Activated CD4-positive, alpha-beta T cell treated with anti-CD3 and anti-CD28 coated beads, Interleukin-2, amount 10 ng/mL, durations not matched to agents 7 days and 5 days (primary cell): ENCODE measurements at places on chromosomes 2 and 18. TPM values are rescaled to one million over a fixed set of nuclear protein-coding genes. Genes with fewer than 3 reads are reported as not detected.

Gene SPOPL
- total RNA-seq = 10.4 TPM

GRCh38 chr2:172833898-172834297 is 98.3 kb downstream of the RAPGEF4 start:
- DNase-seq = no peak

GRCh38 chr2:182220998-182221397 is 205.8 kb downstream of the PDE1A start:
- no peak for DNase-seq

DNA sequence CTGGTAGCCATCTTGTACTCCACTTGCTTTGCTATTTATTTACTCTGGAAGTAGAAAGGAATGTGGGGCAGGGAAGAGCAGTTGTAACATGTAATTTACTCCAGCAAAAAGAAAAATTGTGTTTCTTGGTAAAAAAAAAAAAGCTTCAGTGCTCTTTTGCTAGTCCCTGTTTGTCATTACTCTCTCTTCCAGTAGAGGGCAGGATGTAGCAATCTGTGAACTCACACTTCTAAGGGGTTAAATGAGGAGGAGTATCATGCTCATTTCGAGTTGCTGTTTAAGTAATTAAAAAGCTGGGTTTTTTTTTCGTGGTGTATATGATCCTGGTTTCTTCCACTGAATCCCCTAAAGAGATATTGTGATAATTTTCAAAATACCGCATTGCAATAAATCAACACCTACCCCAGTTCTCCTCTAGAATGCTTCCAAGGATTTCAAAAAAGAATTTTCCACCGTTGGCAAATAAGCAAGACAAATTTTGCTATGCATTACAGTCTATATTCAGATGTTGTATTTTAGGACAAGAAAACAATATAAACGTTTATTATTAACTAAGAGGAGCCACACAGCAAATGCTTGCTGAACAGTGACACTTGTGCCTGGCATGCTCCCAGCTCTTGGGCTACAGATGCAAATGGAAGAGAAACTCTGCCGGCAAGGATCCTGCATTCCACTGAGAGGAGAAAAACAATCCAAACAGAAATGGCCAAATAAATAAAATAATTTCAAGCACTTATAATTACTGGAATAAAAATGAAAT is 261.6 kb downstream of the ASXL3 start:
- no peak for DNase-seq

Gene GMCL1
- 19.4 TPM for total RNA-seq

- no peak for DNase-seq
Observed at GRCh38 chr18:54718408-54718773, 109.9 kb upstream of the RAB27B start.

Gene FTCDNL1
- 2.4 TPM for total RNA-seq

GRCh38 chr2:98514879-98515249 is 70.2 kb downstream of the INPP4A start:
- no peak for DNase-seq

DNA sequence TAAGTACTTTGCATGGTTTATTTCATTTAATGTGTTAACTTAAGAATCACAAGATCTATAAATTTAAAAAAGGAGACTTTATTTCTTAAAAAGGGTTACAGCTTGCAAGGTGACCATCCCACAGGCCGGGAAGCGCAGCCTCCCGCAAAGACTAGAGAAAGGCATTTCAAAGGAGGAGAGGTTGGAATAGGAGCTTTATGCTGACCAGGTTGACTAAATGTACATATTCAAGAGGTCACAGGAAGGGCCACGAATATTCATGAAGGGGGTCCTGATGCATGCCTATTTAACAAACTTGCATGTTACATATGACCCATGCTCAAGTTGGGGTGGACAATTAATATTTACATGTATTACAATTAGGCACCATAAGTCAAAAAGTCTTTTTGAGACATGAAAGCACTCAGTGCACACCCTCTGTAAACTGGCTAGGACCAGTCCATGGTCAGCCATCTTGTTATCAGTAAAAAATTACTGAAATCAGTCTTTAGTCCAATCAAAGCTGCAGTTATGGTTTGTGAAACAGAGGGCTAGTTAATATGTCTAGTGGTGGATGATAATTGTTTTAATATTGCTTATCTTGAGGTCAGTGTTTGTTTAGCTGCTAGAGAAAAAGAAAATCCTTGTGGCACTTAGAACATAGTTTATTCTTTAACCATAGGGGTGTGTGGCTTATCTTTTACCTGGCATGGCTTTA is 169.3 kb downstream of the KCNE4 start:
- no peak for DNase-seq

- no peak for DNase-seq
Observed at GRCh38 chr18:12703096-12703567, 290 bp downstream of the PSMG2 start.

DNA sequence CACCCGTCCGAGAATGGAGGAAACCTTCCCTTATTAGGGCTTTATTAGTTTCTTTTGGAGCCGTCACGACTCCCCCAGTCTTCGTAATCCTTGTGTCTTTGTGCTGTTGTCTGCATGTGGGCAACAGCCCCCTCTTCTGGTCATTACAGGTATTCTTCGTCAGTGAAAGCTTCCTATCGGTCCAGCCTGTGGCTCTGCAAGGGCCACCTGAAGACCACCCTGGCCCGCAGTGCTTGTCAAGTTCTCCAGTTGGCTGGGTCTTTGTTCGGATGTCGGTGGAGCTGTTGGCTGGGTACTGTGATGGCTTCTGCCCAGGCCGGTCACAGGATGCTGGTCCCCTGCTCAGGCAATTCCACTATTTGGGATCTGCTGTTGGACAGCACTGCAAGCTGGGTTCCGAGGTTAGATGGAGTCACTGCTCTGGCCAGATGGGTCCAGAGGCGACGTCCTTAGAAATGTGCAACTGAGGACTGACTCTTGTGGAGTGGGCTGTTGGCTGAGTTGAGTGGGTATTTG is 19.2 kb downstream of the E2F6 start:
- peak; percentile 64 for DNase-seq

- DNase-seq = no peak
Observed at GRCh38 chr18:79853303-79853992, 55.7 kb downstream of the KCNG2 start.

DNA sequence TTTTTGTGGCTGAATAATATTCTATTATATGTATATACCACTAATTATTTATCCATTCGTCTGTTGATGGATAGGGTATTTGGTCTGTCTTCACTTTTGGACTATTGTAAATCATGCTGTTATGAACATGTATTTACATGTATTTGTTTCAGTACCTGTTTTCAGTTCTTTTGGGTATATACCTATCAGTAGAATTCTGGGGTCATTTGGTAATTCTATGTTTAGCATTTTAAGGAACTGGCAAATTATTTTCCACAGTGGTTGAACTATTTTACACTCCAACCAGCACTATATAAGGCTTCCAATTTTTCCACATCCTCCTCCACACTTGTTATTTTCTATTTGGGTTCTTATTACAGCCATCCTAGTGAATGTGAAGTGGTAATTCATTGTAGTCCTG is 12.4 kb upstream of the TANK start:
- no peak for DNase-seq

DNA sequence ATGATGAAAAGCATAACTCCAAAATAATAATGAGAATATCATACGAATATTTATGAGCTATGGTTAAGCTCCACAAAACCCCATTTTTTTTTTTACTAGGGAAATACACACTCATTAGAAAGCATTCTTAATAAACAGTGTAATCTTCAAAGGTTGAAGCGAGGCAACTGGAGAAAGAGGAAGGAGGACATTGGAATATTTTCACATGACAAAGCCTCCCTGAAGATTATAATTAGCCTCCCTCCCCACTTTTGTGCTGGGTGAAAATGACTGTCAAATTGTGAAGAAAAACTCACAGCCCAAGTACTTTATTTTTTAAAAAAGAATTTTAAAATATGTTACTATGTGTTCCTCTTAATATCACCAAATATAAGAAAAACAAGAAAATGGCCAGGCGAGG is 64.1 kb upstream of the NFU1 start:
- DNase-seq = no peak

- no peak for DNase-seq
Observed at GRCh38 chr2:9440058-9440727, 16.7 kb downstream of the CPSF3 start.

Gene LCT
- total RNA-seq = 0.12 TPM

GRCh38 chr2:95356821-95357700 is 45.4 kb upstream of the FAHD2A start:
- DNase-seq = no peak

Gene MDH1B
- 0.50 TPM for total RNA-seq

DNA sequence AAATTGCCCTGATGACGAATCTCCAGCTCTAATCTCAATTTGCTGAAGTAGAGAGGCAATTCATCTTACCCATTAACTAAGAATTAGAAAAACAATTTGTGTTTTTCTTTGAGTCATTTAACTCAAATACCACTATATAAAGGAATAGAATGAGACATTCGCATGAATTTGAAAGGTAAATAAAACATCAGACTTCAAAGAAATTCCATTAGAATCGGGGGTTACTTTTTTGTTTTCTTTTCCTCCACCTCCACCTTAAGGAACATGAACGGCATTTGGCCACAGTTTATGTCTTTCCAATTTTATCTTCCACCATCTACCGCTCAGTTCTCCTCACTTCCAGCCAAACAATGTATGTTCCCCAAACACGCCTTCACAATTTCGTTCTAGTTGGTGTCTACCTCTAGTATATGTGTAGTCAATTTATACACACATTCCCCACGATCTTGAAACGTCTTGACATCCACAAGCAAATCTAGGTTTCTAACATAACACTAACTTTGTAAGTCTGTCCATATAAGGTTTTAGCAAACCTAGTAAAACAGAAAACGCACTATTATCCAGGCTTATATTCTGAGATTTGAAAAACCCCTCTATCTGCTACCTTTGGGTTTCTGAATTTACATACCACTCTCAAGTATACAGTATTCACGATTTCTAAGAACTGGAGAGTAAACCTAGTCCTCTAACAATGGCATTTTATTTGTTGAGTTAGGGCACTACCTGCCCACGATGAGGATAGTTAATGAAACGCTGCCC is 1.2 kb upstream of the SMCHD1 start:
- DNase-seq = no peak

- DNase-seq = no peak
Observed at GRCh38 chr18:56910967-56911366, 235.9 kb upstream of the BOD1L2 start.

GRCh38 chr2:53091183-53091582 is 676.4 kb upstream of the CHAC2 start:
- DNase-seq = no peak

Gene CD302
- 0.73 TPM for total RNA-seq

Gene PRSS56
- not detected for total RNA-seq

DNA sequence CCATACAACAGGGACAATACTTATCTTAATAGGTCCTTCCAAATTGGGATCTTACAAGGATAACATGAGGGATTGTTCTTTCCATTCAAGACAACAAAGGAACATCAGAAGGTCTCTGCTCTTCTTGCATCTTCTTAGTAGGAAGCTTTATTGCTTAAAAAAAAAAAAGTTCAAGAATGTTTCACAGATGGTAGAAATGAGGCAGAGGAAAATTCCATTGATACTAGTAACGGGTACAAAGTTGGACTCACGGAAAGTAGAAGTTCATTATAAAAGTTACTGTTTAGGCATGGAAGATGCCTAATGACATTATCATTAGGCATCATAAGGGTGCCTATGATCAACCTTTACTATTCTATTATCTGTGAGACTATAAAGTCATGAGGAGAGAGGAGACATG is 136.2 kb downstream of the LAMA3 start:
- no peak for DNase-seq

GRCh38 chr2:142974288-142975024 is 97.0 kb downstream of the KYNU start:
- no peak for DNase-seq

GRCh38 chr2:111519071-111519470 is 364.9 kb downstream of the ANAPC1 start:
- DNase-seq = no peak

Gene DQX1
- 0.25 TPM for total RNA-seq

DNA sequence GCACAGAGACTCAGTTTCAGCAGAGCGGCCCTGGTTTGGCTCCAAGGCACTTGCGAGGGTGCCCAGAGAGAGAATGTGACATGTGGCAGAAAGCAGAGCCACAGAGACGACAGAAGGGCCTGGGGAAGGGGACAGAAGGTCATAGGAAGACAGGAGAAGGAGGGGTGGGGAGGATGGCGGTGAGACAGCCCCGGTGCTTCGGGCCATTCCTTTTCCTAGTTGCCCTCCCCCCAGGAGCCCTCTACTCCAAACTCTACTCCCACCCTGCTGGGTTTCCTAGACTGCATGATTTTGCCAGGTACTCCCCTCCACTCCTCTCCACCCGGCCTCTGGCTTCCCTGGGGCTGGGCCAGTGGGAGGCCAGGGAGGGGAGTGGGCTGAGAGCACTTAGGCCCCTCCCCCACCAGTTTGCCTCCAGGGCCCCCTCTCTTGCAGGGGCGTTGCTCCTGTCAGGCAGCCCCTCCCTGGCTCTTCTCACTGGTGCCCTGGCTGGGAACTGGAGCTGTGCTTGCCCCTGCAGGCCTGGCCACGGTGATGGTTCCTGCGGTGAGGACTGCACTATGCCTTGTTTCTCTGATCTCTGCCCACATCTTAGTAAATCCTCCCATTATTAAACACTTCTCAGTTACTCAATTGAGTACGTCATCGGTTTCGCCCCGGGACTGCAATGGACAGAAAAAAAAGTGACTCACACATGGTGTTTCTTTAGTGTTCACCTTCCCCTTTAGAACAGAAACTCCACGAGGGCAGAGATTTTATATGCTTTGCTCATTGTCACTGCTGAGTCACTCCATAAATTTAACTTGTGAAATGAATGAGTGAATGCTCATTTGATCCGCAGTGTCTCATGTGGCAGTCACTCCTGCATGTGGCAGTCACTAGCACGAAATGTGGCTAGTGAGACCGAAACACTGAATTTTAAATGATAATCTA is 58.7 kb upstream of the SP3 start:
- no peak for DNase-seq

DNA sequence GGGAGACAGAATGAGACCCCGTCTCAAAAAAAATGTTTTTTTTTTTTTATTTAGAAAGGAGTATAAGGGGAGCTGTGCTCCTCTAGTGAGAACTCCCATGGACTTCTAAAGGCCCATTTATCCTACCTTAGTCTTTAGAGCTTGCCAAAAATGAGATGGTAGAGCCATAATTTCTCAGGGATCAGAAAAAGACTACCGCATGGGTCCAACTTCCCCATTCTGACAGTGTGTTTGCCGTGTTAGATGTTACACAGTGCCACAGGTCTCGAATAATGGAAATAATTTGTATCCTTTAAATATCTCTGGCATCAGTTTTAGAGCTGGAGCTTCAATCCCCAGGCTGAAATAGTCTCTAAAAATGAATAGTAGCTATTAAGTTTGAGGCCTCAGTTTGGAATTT is 6.0 kb upstream of the SLC39A10 start:
- no peak for DNase-seq
